ENCODE measurements at places on chromosomes 1 and 21. TPM values are rescaled to one million over a fixed set of nuclear protein-coding genes. Genes with fewer than 3 reads are reported as not detected.
A peak's percentile ranks its signal among the peaks of the same experiment; 100 is the strongest.

The TXNIP gene
- polyA plus RNA-seq: 238 TPM

The MAP3K7CL gene
- polyA plus RNA-seq: 69.1 TPM

GRCh38 chr1:54474310-54475251, 68.4 kb upstream of the SSBP3 start:
- no peak for DNase-seq

- no peak for DNase-seq
Observed at GRCh38 chr1:61432616-61433388, 292.1 kb downstream of the TM2D1 start.

DNA sequence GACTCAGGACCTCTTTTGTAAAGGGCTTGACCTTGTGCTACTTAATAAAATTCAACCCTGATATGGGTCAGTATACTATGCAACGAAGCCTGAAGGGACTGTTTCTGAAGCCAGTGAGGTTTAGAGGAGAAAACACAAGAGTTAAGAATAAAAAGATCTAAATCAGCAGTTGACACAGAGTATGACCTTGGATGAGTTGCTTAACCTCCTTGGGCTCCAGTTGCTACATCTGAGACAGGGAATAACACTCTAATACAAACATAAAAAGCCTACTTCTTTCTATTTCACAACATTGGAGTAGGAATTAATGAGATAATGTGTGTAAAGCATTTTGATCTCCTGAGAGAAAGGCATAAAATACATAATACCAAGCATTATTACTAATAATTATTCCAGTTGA, 882.4 kb upstream of the ADGRL2 start:
- no peak for DNase-seq

DNA sequence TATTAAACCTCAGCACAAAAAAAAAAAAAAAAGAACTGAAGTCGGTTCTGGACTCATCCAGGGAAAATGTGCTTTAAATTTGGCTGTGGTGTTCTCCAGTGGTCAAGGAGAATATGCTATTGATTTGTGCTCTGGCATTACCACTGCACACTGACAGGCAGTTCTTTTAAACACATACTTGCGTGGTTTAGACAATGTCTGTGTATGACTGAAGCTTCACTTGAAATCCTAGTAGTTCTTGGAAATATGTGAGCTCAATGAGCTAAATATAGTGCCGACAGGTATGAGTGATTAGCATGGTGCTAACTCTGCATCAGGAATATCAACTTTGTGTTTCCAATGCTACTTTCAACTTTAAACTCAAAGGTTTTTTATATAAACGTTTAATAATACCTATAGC, 415.6 kb downstream of the SMYD3 start:
- DNase-seq: no peak

DNA sequence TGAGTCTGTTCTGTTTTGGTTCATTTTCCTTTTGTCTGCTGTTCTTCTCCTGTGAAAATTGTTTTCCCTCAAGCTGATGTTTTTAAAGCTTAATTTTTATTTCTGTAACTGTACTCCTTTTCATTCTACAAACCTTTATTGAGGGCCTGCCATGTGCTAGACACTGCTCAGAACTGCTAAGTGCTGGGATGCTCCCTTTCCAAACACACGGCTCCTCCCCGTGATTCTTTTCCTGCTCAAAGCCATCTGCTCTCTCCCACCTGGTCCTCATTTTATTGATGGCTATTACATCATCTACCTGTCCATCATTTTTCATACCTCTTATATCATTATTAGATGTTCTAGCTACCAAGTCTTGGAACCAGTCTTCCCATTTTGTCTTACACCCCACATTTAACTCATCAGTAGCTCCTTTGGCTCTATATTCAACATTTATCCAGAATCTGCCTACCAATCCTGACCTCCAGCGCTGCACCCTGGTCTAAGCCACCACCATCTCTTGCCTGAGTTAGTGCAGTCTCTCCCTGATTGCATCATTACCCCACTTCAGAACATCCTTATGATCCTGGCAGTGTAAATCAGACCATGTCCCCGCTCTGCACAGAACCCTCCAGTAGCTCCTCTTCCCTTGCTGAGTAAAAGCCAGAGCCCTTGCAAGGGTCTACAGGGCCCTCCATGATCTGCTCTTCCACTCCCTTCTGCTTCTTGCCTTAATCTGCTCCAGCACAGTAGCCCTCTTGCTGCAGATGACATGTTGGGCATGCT, 118.1 kb downstream of the CACNA1E start:
- DNase-seq: no peak

DNA sequence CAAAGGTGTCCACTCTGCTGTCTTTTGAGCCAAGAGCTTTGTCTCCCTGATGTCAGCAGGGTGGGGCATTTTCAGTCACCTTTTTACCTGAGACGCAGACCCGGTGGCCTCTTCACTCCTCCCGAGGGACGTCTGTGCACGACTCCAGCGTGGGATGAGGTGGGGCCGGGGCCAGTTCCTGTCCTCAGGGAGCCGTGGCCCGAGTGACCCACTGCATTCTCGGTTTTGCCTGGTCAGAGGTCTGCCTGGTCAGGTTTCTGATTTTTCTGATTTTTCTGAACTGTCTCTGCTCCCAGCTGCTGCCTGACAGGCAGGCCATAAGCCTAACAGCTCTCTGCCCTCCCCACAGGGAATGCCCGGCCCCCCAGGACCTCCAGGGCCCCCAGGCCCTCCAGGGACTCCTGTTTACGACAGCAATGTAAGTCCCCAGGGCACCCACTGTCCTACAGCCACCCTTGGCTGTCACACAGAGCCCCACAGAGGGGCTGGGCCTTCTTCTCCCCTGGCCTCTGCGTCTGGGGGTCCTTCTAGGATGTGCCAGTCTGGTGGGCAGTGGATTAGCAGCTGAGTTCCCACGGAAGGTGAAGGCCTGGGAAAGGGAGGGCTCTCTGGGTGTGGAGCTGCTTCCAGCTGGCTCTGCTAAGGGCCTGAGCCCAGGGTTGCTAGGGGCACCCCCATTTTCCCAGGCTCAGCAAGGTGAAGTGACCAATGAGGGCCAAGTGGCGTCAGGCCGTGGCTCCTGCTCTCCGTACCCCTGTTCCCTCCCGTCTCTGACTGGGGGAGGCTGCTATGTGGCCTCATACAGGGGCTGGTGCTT, 45.9 kb downstream of the SLC19A1 start:
- no peak for DNase-seq

DNA sequence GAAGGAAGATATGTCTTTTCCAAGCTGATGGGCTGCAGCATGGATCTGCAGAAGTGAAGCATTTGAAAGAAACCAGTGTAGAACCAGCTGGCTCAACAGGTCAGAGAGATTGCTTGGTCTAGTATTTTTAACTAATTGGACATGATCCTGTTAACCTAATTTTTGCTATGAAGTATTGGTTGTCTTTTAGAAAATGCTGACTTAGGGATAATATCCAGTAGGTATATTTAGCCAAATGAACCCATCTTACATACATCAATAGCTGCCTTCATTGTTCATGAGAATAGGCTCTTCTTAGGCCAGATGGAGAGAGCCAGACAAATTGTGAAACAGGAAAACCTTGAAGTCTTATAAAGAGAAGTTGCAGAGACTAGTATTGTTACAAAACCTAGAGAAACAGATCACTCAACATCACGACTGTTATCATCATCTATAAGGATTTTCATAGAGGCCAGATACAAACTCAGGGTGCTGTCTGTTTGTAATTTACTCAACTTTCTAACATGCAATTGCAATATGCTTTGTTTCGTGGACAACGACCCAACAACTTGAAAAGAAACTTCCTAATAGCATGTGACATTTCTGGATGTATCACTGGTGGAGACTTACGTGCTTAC, 148.2 kb downstream of the DISC1 start:
- DNase-seq: no peak

DNA sequence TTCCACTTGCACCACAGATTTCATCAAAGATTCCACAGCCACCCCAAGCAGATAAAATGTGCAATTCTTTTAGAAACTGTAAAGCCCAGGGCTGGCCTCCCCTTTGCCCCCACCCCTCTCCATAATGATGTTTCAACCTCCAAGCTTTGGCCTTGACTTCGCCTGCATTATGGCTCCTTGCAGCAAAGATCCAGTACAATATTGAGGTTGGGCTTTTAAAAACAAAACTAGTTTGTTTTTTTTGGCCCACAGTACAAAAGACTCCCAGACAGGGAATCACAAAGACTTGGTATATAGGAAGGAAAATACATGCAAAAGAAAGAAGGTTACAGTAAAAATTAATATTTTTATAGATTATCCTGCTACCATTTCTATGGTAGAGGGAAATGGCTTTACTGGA, 356.5 kb upstream of the PTBP2 start:
- peak; percentile 25 for DNase-seq
